ENCODE measurements at places on chromosomes 7 and 10.

DNA sequence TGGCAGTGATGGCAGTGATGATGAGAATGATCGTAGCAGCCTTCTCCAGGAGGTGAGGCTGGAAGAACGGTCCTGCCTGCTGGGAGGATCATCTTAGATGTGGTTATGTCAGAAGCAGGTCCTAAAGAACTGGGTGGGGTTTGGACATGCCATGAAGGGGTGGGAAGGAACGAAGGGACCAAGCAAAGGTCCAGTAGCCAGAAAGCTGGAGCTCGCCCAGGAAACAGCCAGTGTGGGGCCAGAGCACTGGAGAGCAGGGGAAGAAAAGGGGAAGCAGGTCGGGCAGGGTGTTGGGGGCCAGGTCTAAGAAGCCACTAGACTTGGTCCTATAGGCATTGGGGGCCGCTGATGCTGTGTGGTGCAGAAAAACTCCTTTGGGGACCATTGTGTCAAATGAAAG, 127.4 kb downstream of the RGS10 start:
- H3K36me3 ChIP-seq, result no peaks in the 10 kb centered on the region
- no peak for DNase-seq
- no peak overlapping the region for H3K27ac ChIP-seq
- no peak overlapping the region for H3K4me3 ChIP-seq

DNA sequence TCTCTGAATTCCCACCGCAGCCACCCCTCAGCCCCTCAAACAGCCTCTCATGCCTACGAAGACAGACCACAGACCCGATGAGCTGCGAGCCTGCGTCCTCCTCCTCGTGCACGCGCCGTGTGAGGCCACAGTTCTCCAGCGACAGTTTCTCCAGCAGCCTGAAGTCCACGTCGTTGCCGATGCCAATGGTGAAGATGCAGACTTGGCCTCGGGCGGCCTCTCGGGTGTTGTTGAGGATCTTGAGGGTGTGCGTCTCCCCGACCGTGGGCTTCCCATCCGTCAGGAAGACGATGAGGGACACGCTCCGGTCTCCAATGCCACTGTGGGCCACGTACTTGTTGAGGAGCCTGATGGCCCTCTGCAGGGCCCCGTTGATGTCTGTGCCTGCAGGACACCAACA, 87.1 kb downstream of the ITIH5 start:
- H3K27ac ChIP-seq, result no peak overlapping the region
- no peaks in the 10 kb centered on the region for H3K27me3 ChIP-seq
- H3K4me3 ChIP-seq, result no peak overlapping the region
- H3K4me1 ChIP-seq, result no peaks in the 10 kb centered on the region
- no peaks in the 10 kb centered on the region for H3K36me3 ChIP-seq

GRCh38 chr10:69409968-69410367, 6.8 kb downstream of the TACR2 start:
- H3K27me3 ChIP-seq, result no peaks in the 10 kb centered on the region
- H3K4me3 ChIP-seq, result no peak overlapping the region
- H3K36me3 ChIP-seq, result no peaks in the 10 kb centered on the region
- H3K27ac ChIP-seq, result no peak overlapping the region
- DNase-seq, result no peak

DNA sequence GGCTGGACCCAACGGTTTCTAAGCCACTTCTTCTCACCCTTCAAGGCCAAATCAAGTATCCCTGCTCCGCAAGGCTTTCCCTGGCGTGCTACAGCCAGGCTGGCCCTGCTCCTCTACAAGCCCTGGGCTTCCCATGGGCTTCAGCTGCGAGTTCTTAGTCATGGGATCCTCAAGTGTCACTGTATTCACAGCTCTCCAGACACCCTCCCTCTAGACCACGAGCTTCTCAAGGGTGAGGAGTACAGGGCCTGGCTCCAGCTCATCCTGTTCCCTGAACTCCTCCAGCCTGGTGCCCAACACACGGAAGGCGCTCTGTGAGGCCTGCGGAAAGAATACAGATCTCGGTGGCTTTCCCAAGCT, 38.8 kb downstream of the FAM53B start:
- H3K4me3 ChIP-seq, result no peak overlapping the region
- peaks cover 14% of the 10 kb centered on the region for H3K36me3 ChIP-seq
- peaks cover 12% of the 10 kb centered on the region for H3K4me1 ChIP-seq
- H3K27ac ChIP-seq, result no peak overlapping the region
- no peak for DNase-seq

DNA sequence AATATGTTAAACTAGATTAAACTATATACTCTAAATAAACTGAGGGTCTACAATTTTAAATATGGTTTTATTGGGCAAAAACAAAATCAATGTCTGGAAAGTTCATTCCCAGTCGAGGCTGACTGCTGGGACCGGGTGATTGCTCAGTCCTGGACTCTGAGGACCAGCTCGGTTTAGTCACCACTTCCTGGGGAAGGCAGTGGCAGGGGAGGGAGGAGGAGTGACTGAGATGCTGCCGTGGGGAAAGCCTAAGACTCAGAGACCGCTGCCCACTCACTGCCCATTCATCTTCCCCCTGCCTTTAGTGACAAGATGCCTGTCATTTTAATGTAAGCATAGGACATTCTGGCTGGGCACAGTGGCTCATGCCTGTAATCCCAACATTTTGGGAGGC, 29.0 kb downstream of the ATOH7 start:
- H3K36me3 ChIP-seq, result no peaks in the 10 kb centered on the region
- DNase-seq, result no peak
- H3K4me3 ChIP-seq, result no peak overlapping the region
- H3K4me1 ChIP-seq, result no peaks in the 10 kb centered on the region
- H3K27me3 ChIP-seq, result no peaks in the 10 kb centered on the region

DNA sequence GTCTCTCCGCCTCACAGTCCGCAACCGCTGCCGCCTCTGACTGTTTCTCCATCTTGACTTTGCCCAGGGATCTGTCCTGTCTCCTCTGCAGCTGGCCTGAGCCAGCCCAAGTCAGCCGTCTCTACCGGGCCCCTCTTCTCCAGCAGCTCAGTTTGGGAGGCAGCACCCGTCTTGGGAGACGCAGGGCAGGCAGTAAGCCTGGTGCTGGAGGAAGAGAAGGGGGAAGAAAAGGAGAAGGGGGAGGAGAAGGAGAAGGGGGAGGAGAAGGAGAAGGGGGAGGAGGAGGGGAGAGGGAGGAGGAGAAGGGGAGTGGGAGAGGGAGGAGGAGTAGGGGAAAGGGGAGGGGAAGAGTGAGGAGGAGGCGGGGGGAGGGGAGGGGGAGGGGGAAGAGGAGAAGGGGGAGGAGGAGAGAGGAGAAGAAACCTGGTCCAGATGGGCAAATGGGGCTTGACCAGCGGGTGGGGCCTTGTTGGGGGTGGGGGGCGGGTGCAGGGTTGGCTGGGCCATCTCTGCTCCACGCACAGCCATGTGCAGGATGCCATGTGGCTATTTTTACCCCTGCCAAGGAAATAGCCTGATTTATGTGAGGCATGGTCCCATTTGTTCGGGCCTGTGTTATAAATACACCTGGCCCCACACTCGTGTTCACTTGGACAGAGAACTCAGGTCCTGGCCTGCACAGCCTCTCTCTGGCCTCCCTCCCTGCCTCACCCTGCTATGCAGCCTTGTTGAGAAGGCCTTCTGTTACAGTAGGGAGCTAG, 35.9 kb upstream of the FZD9 start:
- no peak for DNase-seq
- H3K27ac ChIP-seq, result no peak overlapping the region
- no peaks in the 10 kb centered on the region for H3K4me1 ChIP-seq
- H3K27me3 ChIP-seq, result no peaks in the 10 kb centered on the region
- H3K4me3 ChIP-seq, result no peak overlapping the region

GRCh38 chr10:87750001-87750671, 67.9 kb downstream of the ATAD1 start:
- no peaks in the 10 kb centered on the region for H3K36me3 ChIP-seq
- no peak for DNase-seq
- no peak overlapping the region for H3K27ac ChIP-seq
- no peaks in the 10 kb centered on the region for H3K4me1 ChIP-seq
- no peaks in the 10 kb centered on the region for H3K27me3 ChIP-seq

GRCh38 chr10:317271-317769, 182.1 kb downstream of the ZMYND11 start:
- H3K27me3 ChIP-seq, result no peaks in the 10 kb centered on the region
- peaks cover 24% of the 10 kb centered on the region for H3K36me3 ChIP-seq
- no peak overlapping the region for H3K4me3 ChIP-seq
- DNase-seq, result no peak

DNA sequence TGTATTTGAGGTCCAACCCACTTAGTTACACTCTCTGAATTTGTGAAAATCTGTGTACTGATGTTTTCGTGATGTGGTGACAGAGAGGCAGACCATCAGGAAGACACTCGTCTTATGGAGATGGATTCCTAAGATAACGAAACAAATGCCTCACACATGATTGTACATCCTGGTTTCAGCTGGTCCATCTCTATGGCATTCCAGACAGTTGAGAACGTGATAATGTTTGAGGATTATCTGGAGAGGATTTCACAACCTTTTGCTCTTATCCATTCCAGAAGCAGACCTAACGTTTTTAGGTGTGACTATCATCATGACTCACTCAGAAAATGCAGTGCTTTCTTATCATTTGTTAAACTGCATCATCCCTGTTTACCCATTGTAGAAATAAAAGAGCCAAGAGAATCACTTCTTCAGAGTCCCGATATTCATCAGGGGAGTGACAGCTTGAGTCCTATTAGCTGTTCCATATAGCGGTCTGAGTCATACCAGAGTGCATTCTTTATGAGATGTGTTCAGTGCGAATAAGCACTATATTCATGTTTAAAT, 74.5 kb downstream of the BMPER start:
- no peak overlapping the region for H3K4me3 ChIP-seq
- DNase-seq, result peak; percentile 75
- H3K36me3 ChIP-seq, result no peaks in the 10 kb centered on the region
- peaks cover 10% of the 10 kb centered on the region for H3K4me1 ChIP-seq

DNA sequence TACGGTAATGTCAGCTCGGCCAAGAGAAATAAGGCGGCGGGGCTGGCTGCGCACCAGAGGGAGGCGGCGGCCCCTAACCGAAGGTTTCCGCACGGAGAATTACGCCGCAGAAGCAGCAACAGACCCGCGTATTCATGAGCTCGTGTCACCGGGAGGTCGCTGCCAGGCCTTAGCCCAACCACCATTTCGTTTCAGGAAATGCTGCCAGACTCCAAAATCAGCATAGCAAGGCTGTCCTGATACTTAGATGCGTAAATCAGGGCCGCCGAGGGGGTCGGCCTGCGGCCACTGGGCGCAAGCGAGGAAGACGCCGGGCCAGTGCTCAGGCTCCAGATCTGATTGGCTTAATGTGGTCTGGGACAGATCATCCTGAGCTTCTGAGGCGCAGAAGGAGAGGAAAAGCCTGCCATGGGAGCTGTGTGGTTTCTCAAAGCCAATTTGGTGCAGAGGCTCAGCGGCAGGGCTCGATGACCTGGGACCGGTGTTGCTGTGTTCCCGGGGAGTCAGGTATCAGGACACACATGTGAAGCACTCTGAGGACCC, 247.9 kb downstream of the BAMBI start:
- DNase-seq, result no peak
- H3K27ac ChIP-seq, result no peak overlapping the region
- no peak overlapping the region for H3K4me3 ChIP-seq
- no peaks in the 10 kb centered on the region for H3K4me1 ChIP-seq

DNA sequence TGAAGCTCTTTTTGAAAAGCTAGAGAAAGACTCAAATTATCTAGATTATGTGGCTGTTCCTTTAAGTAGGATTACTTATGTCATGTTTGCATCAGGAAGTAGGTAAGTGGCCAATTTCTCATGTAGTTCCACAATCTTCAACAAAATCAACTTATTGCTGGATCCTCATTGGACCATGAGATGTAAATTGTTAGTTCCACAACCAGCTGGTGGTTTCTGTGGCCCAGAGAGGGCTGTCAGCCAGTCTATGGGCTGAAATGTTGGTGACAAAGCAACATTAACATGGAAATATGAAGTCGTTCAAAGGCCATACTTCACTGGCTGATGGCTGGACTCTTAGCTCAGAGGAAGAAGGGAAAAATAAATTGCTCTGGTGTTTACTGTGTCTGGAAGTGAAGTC, 157.9 kb downstream of the PLXDC2 start:
- no peaks in the 10 kb centered on the region for H3K36me3 ChIP-seq
- H3K27ac ChIP-seq, result no peak overlapping the region
- no peaks in the 10 kb centered on the region for H3K27me3 ChIP-seq
- no peak for DNase-seq
